ENCODE measurements at places on chromosomes 7 and 10.

GRCh38 chr7:83695128-83695960 is 46.4 kb upstream of the SEMA3E start:
- DNase-seq: no peak

DNA sequence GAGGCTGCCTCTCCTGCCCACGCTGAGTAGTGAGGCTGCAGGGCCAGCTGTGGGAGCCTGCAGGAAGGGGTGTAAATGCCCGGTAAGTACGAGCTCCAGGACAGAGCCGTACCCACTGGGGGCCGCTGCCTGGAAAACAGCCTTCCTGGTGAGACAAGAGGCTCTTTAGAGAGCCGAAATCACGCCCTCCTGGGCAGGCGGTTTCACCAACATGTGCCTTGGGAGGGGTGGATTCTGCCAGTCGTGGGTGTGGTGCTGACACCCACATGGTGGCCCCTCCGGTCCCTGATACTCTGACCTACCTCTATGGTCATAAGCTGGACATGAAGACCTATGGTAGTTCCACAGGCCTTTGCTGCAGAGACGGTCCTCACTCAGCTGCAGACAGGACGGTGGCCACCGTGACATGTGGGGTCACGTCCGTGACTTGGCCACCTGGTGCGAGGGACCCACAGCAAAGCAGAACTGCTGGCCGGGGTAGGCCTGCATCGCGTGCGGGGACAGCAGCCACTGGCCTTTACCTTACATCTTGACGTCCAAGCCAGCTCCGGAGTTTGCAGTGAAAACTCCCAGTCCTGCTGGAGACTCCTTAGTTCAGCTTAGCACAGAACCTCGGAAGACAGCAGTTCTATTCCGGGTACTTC is 46.9 kb downstream of the PITRM1 start:
- DNase-seq: no peak

- DNase-seq: no peak
Observed at GRCh38 chr7:143210541-143210940, 11.3 kb upstream of the TAS2R40 start.

GRCh38 chr7:99860281-99861127 is 16.3 kb downstream of the OR2AE1 start:
- no peak for DNase-seq

- DNase-seq: no peak
Observed at GRCh38 chr7:148622887-148623585, 32.5 kb downstream of the C7orf33 start.

Measured in hematopoietic multipotent progenitor cell treated with erythropoietin and hydrocortisone succinate and interleukin-3 and kit ligand, for 17 days (in vitro differentiated cells).